Myocyte (in vitro differentiated cells): ENCODE measurements at places on chromosomes 1 and 21.
A peak's percentile ranks its signal among the peaks of the same experiment; 100 is the strongest.

- DNase-seq, result no peak
These were observed 56.1 kb downstream of the SLAMF6 start for GRCh38 chr1:160466961-160467360.

GRCh38 chr1:234206651-234207284 is 166.5 kb upstream of the COA6 start:
- peak; percentile 61 for DNase-seq

GRCh38 chr1:188017921-188018320 is 1189.2 kb downstream of the PLA2G4A start:
- DNase-seq, result no peak

DNA sequence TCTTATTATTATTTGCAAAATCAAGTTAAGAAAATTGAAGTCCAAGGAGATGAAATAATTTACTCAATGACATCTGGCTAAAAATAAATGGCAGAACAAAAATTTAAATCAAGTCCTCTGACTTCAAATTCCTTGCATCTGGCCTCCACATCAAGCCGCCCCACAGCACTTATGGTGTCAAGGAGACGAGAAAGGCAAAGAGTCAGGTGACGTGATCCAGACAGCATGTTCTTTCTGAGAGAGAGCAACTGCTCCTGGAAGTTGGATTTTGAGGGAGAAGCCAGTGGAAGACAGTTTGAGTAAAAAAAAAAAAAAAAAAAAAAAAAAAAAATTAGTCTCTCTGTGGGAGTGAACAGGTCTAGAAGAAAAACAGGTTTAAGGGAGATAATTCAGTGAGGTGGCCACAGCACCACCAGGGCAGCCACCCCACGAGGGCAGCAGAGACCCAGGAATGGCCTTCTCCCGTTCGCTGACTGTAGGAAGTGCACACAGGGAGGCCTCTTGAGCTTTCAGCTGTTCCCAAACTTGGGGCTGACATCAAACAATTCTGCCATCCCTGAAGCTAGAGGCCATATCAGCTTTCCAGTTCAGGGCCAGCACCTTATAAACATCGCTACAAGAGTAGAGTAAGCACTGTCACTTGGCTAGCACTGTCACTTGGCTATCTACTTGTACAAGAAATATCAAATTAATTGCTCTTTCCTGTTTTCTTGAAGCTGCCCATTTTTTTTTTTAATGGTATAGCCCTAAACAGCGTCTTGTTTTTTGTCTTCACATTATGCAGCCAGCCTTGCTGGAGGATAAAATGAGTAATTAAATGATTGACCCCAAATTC is 7.8 kb downstream of the C1orf162 start:
- peak; percentile 89 for DNase-seq

DNA sequence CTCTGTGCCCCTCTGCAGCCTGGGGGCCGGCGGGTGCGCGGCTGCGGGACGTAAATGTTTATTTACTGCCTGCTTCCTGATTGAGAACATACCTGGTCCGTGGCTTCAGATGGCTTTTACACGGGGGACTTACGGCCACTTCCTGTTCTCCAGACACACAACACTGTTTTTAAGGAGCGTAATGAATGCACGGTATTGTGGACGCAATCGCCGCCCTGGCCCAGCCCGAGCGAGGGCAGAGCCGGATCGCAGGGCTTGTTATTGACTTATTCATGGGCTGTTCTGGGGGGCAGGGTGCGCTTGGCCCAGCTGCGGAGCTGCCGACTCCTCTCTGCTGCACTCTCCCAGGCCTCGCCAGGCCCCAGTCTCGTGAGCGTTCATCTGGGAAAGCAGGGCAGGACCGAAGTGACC is 52.8 kb upstream of the ACTRT2 start:
- no peak for DNase-seq

DNA sequence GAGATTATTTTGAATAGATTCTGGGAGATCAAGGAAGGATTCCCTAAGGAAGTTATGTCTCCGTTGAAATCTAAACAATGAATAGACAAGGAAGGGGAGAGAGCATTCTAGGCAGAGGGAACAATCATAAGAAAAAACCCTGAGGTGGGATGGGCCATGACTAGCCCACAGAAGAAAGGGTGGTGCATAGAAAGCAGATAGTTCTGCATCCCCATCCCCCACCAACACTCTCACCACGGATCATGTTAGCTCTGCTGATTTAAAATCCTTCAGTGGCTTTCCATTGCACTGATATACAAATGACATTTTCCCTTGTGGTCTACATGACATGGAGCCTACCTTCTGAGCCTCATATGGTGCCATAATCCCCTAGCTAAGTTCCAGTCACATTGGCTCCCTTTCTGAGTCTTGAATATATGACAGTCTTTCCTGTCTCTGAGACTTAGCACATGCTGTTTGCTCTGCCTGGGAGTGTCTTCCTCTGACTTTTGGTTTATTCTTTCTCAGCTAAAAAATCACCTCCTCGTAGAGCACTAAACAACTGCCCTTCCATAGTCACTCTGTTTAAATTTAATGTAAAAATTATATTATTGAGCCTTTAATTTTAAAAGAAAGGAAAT is 15.2 kb downstream of the SCMH1 start:
- DNase-seq, result peak; percentile 11

DNA sequence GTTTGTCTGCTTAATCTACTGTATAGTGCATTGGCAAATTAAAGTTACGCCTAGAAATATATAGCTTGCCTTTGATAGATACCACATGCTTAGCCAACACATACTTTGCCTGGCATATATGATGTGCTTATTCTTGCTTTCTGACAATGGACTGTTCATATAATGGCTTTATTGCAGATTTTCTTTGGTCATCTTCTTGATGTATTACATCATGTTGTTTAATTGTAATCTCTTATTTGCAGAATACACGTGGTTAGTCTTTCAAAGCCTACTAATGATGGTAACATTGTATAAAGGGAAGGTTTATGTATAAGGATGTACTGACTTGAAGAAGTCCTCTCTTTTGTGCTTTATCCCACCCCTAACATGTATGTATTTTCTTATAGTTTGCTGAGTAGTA is 201.5 kb downstream of the PDE4B start:
- DNase-seq, result no peak

DNA sequence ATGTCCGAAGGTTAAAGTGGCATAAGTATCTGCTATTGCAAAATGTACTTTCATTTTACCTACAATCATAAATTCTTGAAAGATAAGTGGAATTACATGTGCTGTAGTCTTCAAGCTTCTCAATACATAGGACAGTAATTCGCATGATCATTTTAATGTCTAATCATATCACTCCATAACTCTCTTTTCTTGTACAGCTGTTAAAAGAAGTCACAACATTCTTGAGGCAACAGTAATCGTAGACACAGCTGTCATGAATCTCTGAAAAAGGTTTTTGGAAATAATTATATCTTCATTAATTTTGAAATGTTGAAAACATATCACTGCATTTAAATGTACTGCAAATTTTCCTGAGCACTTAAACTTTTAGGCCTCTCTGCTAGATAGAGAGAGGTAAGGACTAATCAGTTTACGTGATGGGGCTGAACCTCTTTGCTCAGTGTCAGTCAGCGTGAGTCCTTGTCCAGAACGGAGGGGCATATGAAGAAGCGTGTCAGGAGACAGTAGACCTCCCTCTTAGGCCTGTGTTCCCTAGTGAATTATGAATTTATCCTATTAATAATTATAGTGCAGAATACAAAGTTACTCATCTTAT is 133.4 kb downstream of the NEK7 start:
- DNase-seq, result peak; percentile 52

DNA sequence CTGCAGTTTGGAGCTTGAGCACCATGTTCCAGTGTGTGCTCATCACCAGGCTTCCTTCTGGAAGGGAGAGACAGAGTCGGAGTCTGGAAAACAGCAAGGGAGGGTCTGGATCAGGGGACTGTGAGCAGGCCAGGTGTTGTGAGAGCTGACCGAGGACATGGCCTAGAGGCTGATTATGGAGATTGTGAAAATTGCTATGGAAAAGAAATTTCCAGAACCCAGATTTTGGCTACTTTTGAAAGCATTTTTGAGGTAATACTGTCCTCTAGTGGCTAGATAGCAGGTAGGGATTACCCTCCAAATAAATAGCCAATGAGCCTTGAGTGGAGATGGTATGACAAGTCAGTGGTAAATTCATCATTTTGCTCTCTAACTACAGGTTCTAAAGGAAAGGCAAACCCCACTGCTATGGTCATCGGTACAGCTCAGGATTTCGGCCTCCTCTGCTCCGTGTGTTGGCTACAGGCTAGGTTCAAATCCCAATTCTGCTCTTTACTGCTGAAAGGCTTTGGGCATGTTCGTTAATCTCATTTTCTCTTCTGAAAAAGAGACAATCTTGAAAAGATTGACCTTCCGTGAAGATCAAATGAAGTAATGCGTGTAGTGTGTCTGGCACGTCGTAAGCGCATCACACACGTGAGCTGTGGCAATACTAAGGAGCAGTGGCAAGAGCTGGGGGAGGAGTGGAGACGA is 1.0 kb upstream of the HAO2 start:
- DNase-seq, result peak; percentile 56

DNA sequence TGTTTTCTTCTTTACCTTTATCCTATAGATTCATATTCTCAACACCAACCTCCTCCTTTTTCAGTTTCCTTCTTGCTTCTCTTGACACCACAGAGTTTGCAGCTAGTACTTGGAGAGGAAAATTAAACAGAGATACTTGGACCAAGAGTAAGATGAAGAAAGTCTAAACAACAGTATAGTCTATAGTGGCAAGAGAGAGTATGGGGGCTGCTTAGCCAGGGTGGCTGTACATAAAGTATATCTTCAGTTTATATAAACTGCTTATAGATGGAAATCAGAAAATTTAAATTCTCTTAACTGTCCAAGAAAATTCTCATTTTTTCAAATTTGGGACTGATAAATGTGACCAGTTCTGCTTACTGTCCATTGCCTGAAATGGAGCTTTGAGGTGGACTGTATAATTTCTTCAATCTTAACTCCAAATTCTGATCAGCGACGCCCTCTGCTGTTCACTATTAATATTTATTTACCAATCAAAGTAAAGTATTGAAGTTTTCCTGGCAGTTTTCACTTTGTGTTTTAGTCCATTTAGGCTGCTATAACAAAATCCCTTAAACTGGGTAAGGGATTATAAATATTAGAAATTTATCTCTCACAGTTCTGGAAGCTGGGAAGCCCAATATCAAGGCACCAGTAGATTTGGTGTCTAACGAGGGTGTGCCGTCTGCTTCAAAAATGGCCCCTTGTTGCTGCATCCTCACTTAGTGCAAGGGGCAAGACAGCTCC is 14.8 kb upstream of the METTL18 start:
- DNase-seq, result peak; percentile 49

- DNase-seq, result no peak
These were observed 2.5 kb downstream of the HPCAL4 start for GRCh38 chr1:39688706-39689105.

DNA sequence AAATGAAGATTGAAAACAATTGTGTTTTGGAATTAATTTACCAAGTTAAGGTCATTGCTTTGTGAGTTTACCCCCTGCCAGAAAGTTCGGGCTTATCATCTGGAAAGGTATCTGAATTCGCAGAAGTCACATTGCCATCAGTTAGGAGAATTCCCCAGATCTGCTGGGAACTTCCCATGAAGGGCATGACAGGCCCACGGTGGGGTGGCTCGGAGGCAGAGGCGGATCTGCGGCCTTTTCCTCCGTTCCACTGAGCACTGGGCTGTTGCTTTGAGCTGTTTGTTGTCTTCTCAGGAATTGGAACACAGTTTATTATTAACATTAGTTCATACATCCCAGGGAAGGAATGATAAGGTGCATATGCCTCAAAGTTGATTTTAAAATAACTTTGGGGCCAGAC is 320.0 kb downstream of the CAMTA1 start:
- no peak for DNase-seq

GRCh38 chr1:164660775-164661174 is 101.8 kb downstream of the PBX1 start:
- DNase-seq, result no peak

DNA sequence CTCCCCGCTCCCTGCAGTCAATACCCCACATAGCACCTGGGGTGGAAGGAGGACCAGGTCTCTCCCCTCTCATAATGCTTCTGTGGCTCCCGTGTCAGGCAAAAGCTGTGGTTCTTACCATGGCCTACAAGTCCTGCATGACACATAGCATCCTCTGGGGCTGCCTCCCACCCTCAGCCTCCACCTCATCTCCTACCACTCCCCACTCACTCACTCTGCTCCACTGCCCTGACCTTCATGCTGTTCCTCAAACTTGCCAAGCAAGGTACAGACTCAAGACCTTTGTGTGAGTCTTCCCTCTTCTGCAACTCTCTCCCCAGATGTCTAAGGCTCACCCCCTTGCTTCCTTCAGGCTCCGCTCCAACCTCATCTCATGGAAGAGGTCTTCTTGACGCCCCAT is 28.0 kb upstream of the VANGL1 start:
- no peak for DNase-seq

DNA sequence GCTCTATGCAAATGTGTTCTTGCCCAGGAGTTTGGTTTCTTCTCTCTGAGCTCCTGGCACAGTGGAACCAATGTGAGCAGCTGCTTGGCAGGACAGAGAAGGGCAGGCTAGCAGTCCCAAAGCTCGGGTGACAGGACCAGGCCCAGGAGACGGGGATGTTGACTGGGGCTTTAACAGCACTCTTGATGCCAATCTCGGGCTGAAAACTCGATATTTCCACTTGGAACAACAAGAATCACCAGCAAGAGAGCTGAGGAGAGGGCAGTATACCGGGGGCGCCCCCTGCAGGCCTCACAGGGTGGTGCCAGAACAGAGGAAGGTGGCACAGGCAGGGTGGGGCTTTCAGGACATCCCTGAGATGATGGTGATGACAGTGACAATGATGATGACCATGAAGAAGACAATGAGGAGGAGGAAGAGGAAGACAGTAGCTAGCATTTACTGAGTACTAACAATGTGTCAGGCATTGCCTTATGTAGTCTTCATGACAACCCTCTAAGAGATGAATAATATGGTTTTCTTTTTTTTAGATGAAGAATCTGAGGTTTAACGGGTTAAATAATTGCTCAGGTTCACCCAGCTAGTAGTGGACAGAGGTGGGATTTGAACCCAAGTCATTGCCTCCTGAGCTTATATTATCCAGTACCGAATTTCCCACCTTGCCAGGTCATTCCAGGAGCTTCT is 2.7 kb upstream of the KCNJ9 start:
- DNase-seq, result peak; percentile 46

- no peak for DNase-seq
These were observed 5.6 kb downstream of the ZBTB8B start for GRCh38 chr1:32470431-32470830.

DNA sequence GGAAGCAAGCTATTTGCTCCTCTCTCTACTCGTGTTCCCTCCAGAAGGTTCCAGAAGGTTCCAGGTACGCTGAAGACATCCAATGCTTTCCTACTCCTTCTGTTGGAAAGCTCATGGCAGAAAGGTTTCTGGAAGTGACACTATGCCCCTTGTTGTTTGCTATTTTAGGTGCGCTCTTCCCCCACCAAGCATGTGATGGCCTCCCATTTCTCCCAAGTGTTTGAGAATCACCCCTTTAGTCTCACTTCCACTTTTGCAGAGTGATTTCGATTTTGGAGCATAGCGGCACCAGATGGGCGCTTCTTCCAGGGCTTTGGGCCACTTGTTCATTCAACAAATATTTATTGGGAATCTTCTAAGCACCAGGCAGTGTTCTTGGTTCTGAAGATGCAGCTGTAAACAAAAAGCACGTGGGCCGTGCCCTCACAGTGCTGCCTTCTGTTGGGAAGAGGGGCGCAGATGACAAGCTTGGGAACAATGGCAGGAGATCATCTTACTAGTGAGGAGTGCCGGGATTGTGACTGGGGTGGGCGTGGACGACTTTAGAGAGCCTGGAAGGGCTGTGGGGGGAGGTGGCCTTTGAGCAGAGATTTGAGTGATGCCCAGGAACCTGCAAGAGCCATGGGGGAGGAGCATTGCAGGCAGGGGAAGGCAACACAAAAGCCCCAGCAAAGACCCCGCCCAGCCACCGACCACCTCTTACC is 43.0 kb upstream of the TARDBP start:
- DNase-seq, result peak; percentile 25
